ENCODE measurements at places on chromosomes 5 and 9.

- no peak for DNase-seq
Measured at GRCh38 chr5:94471521-94471920, 146.9 kb downstream of the KIAA0825 start.

- no peak for DNase-seq
Measured at GRCh38 chr5:134432174-134432573, 20.5 kb upstream of the CDKN2AIPNL start.

GRCh38 chr5:45454114-45454513 lies 242.1 kb downstream of the HCN1 start:
- DNase-seq: no peak

DNA sequence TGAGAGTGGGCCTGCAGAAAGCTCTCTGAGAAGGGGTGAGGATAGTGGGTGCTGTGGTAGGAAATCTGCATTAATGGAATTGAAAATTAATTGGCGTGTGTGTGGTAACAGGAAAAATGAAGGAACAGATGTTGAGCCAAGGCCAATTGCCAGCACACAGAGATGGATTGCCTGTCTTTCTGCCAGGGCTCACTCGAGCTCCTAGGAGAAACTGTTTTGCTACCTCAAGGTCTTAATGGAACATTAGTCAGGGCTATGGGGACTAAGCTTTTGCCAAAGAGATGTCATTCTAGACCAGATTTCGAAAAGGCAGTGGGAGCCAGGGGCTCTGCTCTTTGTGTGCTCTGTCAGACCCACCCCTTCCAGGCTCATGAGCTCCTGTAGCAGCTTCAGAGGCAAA lies 124.0 kb upstream of the EFNA5 start:
- no peak for DNase-seq

GRCh38 chr9:88196142-88196790 lies 58.0 kb upstream of the SPATA31C2 start:
- DNase-seq: no peak

- DNase-seq: no peak
Measured at GRCh38 chr9:130462685-130463540, 18.2 kb downstream of the ASS1 start.

DNA sequence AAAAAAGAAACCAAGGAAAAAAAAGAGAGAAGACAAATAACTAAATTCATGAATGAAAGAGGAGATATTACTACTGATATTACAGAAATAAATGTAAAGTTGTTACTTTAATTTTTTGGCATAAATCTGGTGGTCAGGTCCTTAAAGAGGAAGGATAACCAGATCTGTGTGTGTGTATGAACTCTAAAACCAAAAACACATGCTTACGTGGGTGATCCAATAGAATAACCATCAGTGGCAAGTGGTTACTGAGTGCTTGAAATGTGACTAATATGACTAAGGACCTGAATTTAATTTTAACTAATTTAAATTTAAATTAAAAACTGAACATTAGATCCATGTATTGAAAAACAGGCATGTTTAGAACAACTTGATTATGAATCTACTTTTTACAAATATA lies 10.3 kb downstream of the SLC28A3 start:
- no peak for DNase-seq

- no peak for DNase-seq
Measured at GRCh38 chr5:7770436-7770835, 80.5 kb downstream of the CFAP90 start.

- DNase-seq: no peak
Measured at GRCh38 chr5:166781737-166782136, 1509.7 kb upstream of the WWC1 start.

DNA sequence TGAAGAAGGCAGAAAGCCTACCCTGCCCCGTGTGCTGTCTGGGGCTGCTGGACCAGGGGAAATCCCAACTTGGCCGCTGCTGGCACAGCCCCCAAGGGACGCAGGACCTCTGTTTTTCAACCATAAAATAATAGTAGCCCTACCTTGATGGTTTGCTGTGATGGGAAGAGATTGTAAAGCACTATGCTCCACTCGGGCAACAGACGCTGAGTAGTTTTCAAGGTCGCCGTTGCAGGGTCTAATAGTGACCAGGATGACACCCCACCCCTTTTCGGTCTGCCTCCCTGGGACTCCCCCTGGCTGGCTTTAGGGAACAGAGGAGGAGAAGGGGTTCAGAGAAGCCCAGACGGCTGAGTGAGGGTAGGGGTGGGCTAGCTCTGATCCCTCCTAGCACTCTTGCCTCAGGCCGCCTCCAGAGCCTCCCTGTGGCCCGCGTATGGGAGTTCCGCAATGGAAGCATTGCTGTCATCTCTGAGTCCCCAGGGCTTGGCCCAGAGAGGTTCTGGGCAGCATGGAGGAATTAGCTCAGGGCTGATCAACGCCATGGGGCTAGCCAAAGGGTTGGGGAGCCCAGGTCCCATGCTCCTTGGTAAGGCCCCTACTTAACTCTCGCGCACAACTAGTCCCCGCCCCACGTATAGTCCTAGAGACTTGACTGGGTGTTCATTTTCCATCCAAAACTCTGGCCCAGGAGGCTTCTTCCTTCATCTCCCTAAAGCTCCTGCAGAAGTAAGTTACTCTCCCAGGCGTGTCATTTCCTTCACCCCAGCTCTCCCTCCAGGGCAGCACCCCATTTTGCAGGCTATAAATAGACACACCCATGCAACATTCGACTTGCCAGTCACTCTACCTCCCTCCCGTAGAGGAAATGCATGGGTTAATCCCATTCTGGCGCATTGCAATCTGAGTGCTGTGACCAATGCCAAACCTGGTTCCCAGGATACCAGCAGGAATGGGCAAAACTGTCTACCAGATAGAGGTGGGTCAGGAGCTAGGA lies 1.1 kb upstream of the IRF1 start:
- DNase-seq: no peak

GRCh38 chr9:68932458-68932857 lies 81.5 kb downstream of the PRKACG start:
- DNase-seq: no peak

- no peak for DNase-seq
Measured at GRCh38 chr9:70006306-70006705, 37.3 kb upstream of the MAMDC2 start.

DNA sequence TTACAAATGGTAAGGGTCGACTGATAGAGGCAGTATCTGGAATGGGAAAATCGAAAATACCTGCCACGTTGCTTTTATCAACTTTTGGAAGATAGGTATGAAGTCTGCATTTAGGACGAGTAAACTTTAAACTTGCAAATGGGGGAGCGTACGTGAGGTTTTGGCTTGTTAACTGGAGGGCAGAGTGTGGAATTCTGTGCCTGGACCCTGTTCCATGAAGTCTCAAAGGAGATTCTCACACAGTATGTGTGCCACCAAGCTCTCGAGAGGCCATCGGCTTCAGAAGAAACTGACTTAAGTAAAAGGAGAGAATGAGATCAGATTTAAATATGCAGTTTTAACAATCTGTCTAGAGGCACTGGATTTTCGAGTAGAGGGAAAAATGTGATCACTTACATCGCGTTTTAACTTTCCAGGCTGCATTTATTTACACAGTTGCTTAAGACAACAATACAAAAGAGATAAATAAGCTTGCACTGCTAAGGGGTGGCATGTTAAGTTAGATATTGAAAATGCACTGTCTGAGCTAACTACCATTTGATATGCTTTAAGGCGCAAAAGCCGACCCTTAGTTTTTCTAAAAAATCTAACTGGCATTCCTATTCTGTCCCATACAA lies 401.6 kb downstream of the EBF1 start:
- DNase-seq: no peak

DNA sequence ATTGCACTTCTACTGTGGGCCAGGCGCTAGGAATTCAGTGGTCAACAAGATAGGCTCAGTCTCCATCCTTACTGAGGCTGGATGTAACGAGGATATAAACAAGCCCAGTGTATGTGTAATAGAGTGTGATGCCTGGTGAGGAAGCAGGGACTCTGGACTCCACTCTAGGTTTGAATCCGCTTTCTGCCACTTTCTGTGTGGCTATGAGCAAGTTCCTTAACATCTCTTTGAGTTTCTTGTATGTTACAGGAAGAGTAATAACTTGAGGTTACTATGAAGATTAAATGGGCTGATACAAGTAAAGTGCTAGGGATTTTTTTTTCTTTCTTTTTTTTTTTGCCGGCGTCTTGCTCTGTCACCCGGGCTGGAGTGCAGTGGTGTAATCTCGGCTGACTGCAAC lies 12.4 kb downstream of the DOCK2 start:
- DNase-seq: no peak

DNA sequence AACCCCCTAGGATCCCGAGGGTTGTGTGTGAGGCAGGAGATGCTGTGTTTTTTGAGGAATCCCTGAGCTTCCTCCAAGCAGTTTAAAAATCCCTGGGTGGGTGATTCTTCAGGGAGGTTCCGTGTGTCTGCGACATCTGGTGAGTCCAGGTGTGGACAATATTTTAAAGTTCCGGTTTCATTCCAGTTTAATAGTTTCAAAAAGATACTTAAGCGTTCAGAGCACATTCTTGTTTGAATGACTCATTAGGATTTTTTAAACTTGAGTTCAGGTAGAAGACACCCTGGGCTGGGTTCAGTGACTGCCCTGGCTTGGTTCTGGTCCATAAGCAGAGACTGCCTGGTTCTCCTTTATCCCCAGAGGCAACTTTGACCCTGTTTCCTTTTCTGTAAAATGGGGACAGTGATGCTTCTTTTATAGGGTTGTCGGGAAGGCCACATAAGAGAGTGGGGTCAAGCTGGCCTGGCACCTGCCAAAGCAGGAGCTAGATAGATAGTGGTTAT lies 119.2 kb downstream of the RGS3 start:
- DNase-seq: no peak

DNA sequence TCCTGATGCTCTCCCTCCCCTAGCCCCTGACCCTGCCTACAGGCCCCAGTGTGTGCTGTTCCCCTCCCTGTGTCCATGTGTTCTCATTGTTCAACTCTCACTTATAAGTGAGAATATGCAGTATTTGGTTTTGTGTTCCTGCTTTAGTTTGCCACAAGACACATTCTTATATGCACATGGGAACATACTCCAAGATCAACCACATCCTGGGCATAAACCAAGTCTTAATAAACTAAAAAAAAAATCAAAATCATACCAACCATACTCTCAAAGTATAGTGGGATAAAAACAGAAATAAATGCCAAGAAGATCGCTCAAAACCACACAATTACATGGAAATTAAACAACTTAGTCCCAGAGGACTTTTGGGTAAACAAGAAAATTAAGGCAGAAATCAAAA lies 11.2 kb upstream of the ZCCHC9 start:
- no peak for DNase-seq

DNA sequence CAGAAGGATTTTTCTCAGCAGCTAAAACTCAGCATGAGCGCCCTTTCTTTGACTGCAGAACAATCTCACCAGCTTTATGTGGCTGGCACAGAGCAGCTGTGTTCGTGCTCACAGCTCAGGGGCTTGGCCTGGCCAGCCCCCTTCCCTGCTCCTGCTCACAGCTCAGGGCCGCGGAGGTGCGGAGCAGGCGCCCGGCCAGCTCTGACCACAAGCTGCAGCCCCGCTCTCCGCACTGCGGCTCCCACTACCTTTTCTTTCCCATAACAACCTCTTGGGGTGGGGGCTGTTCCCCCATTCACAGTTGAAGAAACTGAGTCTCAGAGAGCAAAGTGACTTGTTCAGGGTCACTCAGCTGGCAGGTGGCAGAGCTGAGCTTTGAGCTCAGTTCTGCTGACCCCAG lies 34.0 kb upstream of the PHYKPL start:
- DNase-seq: no peak

DNA sequence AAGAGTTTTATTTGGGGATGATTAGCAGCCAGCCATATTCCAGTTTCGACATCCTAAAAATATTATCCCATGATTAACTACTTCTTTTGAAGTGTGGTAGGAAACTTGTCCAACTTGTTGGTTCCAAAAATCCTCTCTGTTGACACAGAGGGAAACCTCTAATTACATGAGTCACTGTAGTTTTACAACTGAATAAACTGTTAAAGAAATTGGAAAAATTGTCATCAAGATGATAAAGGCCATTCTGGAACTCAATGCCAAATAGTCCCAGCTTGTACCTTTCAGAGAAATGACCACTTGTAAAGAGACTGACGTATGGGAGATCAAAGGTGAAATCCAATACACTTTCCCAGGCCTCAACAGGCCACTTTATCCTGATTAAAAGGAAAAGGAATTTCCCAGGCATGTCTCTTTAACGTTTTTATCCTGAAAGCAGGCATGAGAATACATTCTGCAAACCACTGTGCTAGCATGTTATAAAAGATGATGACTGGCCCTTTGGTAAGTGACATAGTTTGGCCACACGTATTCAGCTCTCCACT lies 261.6 kb downstream of the GLIS3 start:
- DNase-seq: no peak

DNA sequence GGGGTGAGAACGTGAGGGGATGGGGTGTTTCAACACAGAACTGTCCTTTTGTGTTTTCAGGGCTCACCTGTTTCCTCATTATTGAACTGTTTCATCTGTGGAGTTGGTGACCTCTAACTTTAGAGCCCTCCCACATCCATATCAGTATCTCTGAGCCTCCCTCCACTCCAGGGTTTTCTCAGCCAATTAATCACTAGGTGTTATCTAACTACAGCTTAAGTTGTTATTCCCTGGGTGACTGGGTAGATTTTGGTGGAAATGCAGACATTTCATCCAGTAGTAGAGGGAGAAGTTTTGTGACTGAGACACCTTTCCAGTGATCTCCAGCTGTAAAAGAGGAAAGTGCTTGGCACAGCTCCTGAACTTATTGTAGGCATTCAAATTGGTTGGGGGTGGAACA lies 23.7 kb downstream of the PPP3R2 start:
- no peak for DNase-seq

DNA sequence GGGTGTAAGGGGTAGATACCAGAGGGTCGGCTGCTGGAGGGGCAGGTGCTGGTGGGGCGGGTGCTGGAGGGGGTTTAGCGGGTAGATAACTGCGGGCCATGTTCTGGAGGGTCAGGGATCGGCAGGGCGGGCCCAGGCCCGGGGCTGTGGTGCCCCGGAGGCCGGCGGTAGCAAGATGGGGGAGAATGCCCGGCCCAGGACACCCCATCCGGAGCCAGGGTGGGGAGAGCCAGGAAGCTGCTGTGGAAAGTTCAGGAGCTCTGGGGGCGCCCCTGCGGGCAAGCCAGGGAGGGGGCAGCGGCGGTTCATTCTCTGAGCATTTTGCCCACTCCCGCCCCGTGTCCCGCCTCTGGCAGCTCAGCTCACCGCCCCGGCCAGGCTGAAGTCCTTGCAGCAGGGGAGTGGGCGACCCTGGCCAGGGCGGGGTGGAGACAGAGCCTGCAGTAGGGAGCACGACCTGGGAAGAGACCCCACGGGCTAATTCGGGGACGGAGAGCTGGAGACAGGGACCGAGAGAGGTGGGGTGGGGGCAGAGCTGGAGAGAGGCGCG lies 538 bp downstream of the PRRT1B start:
- no peak for DNase-seq

- no peak for DNase-seq
Measured at GRCh38 chr9:120693700-120694008, 20.6 kb downstream of the MEGF9 start.

GRCh38 chr9:93252781-93253530 lies 69.0 kb downstream of the WNK2 start:
- no peak for DNase-seq
